HepG2 (cell line): ENCODE measurements at places on chromosomes 3 and 15. TPM values are rescaled to one million over a fixed set of nuclear protein-coding genes. Genes with fewer than 3 reads are reported as not detected.

DNA sequence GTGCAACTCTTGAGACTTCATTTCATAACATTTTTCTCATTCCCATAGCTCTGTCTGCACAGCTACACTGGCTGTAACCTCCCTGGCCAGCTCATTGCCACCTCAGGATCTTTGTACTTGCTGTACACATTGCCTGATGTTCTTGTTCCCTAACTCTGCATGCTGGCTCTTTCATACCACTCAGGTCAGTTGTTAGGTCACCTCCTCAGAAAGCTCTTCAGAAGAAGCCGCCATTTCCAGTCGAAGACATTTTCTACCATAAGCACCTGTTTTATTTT, 176.2 kb downstream of the AKAP13 start:
- no peaks in the 10 kb centered on the region; the same call in 1 of the 2 replicates for H3K36me3 ChIP-seq
- H3K27me3 ChIP-seq = no peaks in the 10 kb centered on the region; the same call in 1 of the 2 replicates
- no peaks in the 10 kb centered on the region for H3K4me1 ChIP-seq
- no peak overlapping the region for H3K27ac ChIP-seq

ITPR1 gene
- total RNA-seq = 10.1 and 11.4 TPM in 2 replicates

RPS17 gene
- 2,570 and 3,054 TPM in 2 replicates for total RNA-seq

GRCh38 chr15:94858011-94858410, 626.6 kb downstream of the MCTP2 start:
- DNase-seq = no peak
- no peak overlapping the region for H3K27ac ChIP-seq
- H3K4me1 ChIP-seq = peaks cover 8% of the 10 kb centered on the region; the same call in 1 of the 2 replicates
- no peaks in the 10 kb centered on the region for H3K36me3 ChIP-seq
- H3K4me3 ChIP-seq = no peak overlapping the region

GRCh38 chr3:40148827-40149226, 160.7 kb upstream of the EIF1B start:
- no peaks in the 10 kb centered on the region for H3K36me3 ChIP-seq
- H3K4me3 ChIP-seq = no peak overlapping the region
- no peak for DNase-seq
- H3K4me1 ChIP-seq = no peaks in the 10 kb centered on the region
- no peak overlapping the region for H3K27ac ChIP-seq

COL8A1 gene
- not detected in 2 replicates for total RNA-seq

AADAC gene
- 1.2 and 1.5 TPM in 2 replicates for total RNA-seq

GRCh38 chr15:80174017-80174746, 21.4 kb downstream of the FAH start:
- peaks cover 5% of the 10 kb centered on the region for H3K36me3 ChIP-seq
- no peak for DNase-seq
- H3K4me1 ChIP-seq = peaks cover 26% of the 10 kb centered on the region
- no peak overlapping the region for H3K27ac ChIP-seq
- H3K4me3 ChIP-seq = no peak overlapping the region

DNA sequence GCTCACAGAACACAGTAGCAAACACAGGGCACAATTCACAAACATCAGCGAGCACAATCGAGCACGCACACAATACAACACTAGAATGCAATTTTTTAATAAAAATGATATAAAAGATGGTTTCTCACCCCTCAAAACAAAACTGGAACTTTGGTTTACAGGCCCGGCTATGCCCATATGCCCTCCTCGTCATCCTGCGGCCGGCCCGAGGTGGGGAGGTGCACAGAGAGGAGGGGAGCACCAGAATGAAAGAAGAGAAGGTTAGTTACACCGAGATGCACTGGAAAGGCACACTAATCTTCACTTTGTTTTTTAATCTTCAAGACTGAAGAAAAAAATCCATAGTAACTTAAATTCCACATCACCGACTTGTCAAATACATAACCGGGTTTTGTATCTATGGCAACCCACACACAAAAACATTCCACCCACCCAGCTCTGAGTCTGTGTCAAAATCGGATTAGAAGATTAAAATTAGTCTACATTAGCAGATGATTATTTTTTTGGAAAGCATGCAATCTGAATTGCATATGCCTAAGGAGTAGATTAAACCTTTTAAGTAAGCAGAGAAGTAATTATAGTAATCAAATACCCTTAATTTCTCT, 196.7 kb upstream of the WNT5A start:
- no peaks in the 10 kb centered on the region for H3K36me3 ChIP-seq
- no peaks in the 10 kb centered on the region for H3K4me1 ChIP-seq
- H3K27ac ChIP-seq = no peak overlapping the region
- no peak overlapping the region for H3K4me3 ChIP-seq
- no peaks in the 10 kb centered on the region for H3K27me3 ChIP-seq

GRCh38 chr3:108202080-108202479, 20.1 kb downstream of the IFT57 start:
- DNase-seq = no peak
- no peak overlapping the region for H3K4me3 ChIP-seq
- H3K36me3 ChIP-seq = no peaks in the 10 kb centered on the region

DNA sequence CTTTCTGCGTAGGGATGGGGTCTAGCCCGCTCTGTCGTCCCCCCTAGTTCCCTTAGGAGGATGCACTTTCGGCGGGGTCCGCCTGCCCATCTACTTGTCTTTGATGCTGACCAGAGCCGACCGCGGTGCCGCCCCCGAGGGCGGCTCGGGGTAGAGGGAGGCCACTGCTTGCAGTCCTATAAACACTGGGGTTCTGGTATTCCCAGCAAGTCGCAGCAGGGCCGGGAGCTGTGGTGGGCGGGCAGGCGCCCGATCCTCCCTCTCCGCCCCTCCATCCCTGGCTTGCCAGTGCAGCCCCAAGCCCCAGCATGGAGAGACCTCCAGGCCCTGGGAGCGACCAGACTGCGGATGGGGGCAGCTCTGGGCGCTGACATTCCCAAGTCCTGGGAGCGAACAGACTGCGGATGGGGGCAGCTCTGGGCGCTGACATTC, 830 bp downstream of the SEMA4B start:
- peaks cover 26% of the 10 kb centered on the region for H3K4me1 ChIP-seq
- no peak for DNase-seq
- no peaks in the 10 kb centered on the region; the same call in 1 of the 2 replicates for H3K36me3 ChIP-seq
- no peaks in the 10 kb centered on the region for H3K27me3 ChIP-seq
- H3K4me3 ChIP-seq = peak overlapping the region; percentile 85

GRCh38 chr3:175269394-175269793, 410.3 kb downstream of the NAALADL2 start:
- H3K4me3 ChIP-seq = no peak overlapping the region
- H3K27me3 ChIP-seq = no peaks in the 10 kb centered on the region
- no peaks in the 10 kb centered on the region for H3K4me1 ChIP-seq

- H3K4me3 ChIP-seq = no peak overlapping the region
- H3K27me3 ChIP-seq = no peaks in the 10 kb centered on the region
- H3K4me1 ChIP-seq = peaks cover 36% of the 10 kb centered on the region
- H3K27ac ChIP-seq = peak overlapping the region; percentile 55
- no peaks in the 10 kb centered on the region for H3K36me3 ChIP-seq
Observed at GRCh38 chr3:12999147-13000140, 73.8 kb downstream of the IQSEC1 start.

DNA sequence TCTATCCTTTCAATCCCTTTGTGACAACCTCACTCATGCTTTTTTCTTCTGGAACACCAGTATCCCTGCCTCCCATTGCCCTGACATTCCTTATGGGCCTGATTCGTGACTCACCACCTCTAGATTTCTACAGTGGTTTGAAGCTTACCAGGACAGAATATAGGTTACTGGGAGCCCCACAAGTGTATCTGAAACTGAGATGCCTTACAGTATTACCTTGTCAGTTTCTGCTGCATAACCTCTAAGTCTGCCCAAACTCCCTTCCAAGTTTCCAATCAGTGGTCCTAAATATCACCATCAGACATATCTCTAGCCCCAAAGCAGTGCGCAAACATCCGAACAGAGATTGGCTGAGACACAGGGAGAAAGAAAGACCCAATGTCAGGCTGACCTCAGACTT, 5.6 kb downstream of the CPB1 start:
- H3K36me3 ChIP-seq = no peaks in the 10 kb centered on the region
- no peak for DNase-seq
- H3K4me3 ChIP-seq = no peak overlapping the region
- H3K27me3 ChIP-seq = no peaks in the 10 kb centered on the region
- H3K4me1 ChIP-seq = no peaks in the 10 kb centered on the region

DNA sequence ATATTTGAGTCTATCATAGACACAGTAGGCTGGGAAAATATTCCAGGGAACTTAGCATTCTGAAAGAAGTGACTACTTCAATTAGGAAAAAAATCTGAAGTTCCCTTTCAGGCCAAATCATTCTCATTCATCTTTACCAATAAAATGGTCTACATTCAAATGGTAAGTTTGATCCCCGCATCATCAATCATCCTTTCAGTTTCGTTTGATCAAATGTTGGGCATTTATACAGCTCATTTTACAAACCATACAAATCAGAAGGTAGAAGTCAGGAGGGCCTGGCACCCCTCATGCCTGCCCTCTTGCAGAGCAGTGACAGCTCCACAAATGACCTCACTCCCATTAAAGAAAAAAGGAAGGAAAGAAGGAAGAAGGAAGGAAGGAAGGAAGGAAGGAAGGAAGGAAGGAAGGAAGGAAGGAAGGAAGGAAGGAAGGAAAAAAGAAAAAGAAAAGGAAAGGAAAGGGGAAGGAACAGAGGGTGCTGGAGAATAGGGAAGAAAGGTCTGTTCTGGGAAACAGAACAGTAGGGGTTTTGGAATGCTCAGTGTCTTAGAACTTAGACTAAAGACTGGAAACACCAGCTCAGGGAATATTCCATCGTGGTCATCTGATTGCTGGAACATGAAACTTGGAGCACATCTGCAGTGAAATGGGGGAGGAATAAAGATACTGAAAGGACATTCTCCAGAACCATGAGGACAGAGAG, 86.1 kb downstream of the XXYLT1 start:
- DNase-seq = no peak
- H3K27ac ChIP-seq = no peak overlapping the region
- no peak overlapping the region for H3K4me3 ChIP-seq
- H3K36me3 ChIP-seq = no peaks in the 10 kb centered on the region
- peaks cover 50% of the 10 kb centered on the region for H3K4me1 ChIP-seq
- H3K27me3 ChIP-seq = no peaks in the 10 kb centered on the region

PSTPIP1 gene
- 8.7 and 9.2 TPM in 2 replicates for total RNA-seq

- H3K27me3 ChIP-seq = no peaks in the 10 kb centered on the region
- no peaks in the 10 kb centered on the region for H3K36me3 ChIP-seq
- H3K4me3 ChIP-seq = no peak overlapping the region
- H3K27ac ChIP-seq = no peak overlapping the region
- DNase-seq = no peak
Observed at GRCh38 chr3:143821862-143822261, 26.4 kb downstream of the SLC9A9 start.

OTOL1 gene
- total RNA-seq = not detected in 2 replicates

DNA sequence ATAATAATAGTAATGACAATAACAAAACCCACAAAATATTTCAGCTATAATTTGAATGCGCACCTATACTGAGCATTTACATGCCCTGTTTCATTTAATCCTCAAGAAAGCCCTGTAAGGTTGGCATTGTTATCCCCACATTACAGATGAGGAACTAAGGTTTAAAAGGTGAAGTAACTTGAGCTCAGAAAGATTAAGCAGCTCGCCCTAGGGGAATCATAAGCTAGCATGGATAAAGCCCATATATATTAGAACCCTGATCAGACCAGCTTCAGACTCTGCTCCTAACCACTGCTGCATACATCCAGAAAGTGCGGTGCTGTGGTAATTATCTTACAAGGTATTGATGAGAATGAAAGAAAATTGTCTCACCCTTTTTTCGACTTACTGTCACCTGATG, 141.1 kb upstream of the CGNL1 start:
- H3K27ac ChIP-seq = no peak overlapping the region
- H3K27me3 ChIP-seq = no peaks in the 10 kb centered on the region
- H3K36me3 ChIP-seq = peaks cover 42% of the 10 kb centered on the region
- DNase-seq = no peak

DNA sequence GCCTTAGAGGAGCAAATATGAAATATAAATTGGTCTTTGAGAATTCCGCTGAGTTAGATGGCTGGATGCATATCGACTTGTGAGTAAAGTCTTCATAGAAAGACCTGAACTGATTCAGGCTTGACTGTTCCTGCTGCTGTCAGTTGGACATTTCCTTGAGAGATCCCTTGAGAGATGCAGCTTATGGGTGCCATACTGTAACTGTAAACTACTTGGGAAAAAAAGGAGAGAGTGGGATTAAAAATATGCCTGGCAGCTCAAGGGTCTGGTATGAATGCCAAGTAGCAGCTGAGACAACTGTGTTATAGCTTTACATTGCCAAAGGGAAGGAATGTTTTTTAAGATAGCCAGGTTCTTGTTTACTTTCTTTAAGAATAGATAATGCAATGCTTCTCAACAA, 926.6 kb downstream of the EPHA3 start:
- DNase-seq = no peak
- H3K27ac ChIP-seq = no peak overlapping the region
- H3K4me3 ChIP-seq = no peak overlapping the region
- H3K4me1 ChIP-seq = no peaks in the 10 kb centered on the region

DNA sequence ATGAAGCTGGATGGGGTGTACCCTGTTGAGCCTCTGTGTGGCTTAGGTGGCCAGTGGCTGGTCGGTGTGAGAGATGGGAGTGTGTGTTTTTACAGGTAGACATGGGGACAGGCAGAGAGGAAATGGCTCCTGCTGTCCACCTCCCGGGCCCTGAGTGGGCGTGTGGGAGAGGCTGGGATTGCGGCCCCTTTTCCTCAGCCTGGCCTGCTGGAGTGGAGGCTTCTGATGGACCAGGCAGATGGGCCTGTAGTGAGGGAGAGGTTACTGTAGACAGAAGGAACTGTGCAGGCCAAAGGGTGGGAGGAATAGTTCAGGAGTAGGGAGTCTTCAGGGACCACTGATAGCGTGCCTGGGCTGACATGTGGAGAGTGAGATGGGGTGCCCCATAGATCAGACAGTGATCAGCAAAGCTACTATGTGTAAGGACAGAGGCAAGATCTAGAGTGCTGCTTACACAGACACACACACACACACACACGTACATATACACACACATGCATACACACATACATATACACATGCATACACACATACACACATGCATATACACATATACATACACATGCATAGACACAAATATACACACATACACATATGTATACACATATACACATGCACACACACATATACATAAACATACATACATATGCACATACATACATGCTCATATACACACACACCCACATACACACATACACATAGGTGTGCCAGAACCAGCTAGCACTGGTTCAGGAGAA, 26.4 kb downstream of the ACAA1 start:
- H3K36me3 ChIP-seq = no peaks in the 10 kb centered on the region
- DNase-seq = no peak
- H3K4me3 ChIP-seq = no peak overlapping the region
- peaks cover 6% of the 10 kb centered on the region; the same call in 1 of the 2 replicates for H3K27me3 ChIP-seq
- H3K4me1 ChIP-seq = no peaks in the 10 kb centered on the region
- no peak overlapping the region for H3K27ac ChIP-seq

PLA2G4D gene
- total RNA-seq = 0.04 TPM in 1 of 2 replicates, not detected in the other
